Activated CD4-positive, alpha-beta T cell treated with anti-CD3 and anti-CD28 coated beads, Interleukin-2, amount 50 U/mL, for 4 hours (primary cell): ENCODE measurements at places on chromosomes 16 and 17.
A peak's percentile ranks its signal among the peaks of the same experiment; 100 is the strongest.

DNA sequence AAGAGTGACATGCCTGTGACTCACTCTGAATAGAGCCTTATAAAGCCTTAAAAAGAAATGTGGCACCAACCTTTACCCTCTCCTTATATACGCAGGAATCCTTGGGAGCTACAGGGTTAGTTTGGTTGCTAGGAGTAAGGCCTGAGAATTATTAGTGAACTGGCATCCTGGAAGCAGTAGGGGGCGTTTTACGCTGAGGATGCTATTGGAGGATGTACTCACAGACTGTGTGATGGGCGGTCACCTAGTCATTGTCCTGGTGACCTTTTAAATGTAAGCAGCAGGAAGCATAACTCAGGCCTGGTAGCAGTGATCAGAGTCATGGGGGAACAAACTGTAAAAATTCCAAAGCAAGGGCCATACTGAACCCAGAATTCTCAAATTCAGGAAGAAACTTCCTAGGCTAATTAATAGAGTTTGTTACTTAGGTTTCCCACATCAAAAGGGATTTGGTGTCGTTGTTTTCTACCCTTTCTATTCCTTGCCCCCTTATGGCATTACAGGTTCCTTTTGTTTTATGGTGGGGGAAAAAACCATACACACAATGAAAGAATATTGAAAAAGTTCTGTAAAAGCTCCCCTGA is 153.8 kb downstream of the SNX11 start:
- no peak for DNase-seq

GRCh38 chr17:75113798-75114551 is 4.2 kb downstream of the ARMC7 start:
- DNase-seq, result peak; percentile 89

DNA sequence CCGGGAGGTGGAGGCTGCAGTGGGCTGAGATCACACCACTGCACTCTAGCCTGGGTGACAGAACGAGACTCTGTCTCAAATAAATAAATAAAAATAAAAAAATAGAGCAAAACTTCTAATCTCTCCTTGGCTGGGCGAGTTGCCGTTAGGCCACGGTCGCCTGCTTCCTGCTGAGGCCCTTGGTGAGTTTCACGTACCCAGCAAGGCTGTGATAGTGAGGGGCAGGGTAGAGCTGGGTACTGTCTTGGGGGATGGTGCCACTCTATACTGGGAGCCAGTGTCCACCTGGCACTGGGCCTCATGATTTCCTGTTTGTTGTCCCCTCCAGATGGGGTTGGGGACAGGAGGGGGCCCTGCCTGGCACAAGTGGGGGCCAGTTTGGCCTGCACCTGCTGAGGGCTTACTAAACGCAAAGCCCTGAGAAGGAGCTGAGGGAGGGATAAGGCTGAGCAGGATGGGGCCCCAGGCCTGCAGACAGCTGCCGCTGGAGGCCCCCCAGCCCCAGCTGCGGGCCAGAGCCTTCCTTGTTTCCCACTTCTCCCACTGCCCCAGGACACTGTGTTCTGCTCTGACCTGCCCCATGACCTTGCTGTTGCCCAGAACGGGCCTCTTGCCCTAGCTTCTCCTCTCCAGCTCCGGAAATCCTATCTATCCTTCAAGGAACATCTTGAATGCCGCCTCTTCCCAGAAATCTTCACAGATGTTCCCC is 25.4 kb downstream of the GJD3 start:
- no peak for DNase-seq

- no peak for DNase-seq
Observed at GRCh38 chr17:80507965-80508364, 31.6 kb upstream of the NPTX1 start.

DNA sequence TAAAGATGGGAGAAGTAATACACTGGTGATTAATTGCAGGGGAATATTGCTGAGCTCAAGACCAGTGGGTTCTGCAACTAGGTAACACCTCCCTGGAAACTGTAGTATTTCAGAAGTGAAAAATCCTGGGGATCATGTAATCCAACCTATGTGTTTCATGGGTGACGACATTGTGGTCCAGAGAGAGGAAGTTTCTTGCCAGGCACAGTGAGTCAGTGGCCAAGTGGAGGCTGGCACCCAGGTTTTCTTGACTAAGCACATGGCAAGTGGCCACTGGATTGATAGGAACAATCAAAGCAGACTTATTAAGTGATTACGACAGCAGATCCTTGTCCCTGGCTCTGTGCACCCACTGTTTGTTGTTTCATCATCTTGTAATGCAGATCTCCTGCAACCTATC is 14.6 kb upstream of the CIITA start:
- no peak for DNase-seq

GRCh38 chr17:36095992-36096391 is 6.0 kb upstream of the CCL3 start:
- DNase-seq, result no peak

GRCh38 chr16:75264999-75265910 is 13.8 kb upstream of the BCAR1 start:
- DNase-seq, result no peak

DNA sequence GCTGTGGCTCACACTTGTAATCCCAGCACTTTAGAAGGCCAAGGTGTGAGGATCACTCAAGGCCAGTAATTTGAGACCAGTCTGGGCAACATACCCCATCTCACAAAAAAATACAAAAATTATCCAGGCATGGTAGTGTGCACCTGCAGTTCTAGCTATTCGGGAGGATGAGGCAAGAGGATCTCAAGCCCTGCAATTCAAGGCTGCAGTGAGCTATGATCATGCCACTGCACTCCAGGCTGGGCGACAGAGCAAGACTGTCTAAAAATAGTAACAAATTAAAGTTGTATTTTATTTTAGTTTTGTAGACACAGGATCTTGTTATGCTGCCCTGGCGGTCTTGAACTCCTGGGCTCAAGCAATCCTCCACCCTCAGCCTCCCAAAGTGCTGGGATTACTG is 18.2 kb downstream of the USP31 start:
- no peak for DNase-seq

DNA sequence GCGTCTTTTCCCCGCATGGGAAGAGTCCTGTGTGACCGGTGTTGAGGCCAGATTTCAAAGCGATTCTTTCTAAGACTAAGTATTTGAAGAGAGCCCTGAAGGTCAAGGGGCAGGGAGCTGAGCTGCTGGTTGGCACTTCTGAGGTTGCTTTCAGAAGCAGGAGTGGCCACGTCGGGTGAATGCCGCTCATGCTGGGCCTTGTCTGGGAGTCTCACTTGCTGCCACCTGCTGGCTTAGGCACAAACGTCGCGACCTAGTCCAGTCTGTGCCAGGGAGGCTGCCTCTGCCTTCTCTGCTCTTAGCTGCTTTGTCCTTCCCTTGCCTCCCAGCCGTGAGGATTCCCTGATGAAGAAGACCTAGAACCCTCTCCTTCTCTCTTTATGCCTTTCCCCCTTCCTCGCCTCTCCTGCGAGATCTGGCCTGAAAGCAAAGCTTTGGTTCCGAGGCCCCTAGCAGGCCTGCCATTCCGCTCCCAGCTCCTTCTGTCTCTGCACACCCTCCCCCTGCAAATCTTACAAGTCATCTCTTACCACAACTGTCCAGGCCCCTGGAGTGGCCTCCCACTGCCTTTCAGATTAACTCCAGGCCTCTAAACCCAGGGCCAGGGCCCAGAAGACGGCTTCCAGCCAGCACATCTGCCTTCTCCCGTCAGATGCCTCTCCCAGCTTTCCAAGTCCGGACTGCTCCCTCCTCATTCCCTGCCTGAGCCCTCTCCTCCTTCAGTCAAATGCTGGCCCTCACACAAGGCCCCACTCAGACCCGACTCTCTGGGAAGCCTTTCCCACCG is 11.4 kb downstream of the CTNS start:
- peak; percentile 39 for DNase-seq

DNA sequence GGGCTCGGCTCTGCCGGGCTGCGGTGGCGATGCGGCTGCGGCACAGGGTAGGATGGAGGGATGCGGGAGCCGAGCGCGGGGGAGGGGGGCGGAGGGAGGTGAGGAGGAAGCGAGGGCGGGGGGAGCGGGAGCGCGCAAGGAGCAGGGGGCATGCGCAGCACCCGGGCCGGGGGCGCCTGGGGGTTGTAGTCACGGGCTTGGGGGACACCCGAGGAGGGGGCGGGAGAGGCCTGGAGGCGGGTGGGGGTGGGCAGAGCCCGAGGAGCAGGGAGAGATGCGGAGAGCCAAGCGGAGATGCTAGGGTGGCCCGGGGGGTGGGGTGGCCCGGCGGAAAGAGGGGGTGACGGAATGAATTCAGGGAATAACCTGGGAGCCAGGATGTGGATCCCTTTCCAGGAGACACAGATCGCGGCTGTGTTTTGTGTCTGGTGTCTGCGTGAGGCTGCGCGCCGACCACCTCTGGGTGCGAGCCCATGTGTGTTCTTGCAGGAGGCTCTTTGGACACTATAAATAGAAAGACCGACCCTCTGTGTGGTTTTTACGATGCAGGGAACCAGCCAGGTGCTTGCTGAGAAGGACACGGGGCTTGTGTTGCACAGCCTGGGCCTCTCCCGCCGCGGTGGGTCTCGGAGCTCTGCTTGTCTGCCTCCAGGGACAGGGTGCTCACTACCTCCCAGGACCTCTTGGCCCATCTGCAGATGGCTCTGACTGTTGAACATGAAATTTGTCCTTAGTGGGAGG is at the start of gene STX1B:
Gene STX1B (minus strand): TSS at position 54 of the 741 bp plus-strand sequence. CDS start 242 bp downstream, outside the sequence.
- peak; percentile 46 for DNase-seq

- no peak for DNase-seq
Observed at GRCh38 chr16:79690159-79690558, 89.6 kb upstream of the MAF start.
